ENCODE measurements at places on chromosomes 13 and 19.

DNA sequence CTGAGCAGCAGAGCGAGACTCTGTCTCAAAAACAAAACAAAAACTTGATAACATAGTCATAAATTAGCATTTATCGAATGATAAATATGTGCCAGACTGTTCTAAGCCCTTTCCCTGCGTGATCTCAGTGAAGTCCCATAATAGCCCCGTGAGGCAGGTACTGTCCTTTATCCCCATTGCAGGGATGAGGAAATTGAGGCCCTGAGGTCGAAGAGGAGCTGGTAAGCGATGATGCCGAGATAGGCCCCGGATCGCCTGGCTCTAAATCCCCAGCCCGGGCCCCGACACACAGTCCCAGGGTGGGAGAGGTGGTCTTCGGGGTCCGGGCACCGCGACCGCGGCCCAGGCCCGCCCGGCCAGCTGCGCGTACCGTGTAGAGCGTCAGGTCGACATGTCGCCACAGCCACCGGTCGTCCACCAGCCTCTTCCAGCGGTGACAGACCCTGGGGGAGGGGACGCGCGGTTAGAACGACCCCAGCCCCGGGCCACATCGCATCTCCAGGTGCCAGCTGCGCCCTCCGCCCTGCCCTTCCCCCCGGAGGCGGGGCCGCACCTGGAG, 625 bp downstream of the FBXL12 start:
- DNase-seq = no peak

- no peak for DNase-seq
These were observed 148.5 kb downstream of the ZNF486 start for GRCh38 chr19:20315543-20315942.

- DNase-seq = no peak
These were observed 159.6 kb downstream of the GGACT start for GRCh38 chr13:100428986-100429385.

- DNase-seq = no peak
These were observed 23.5 kb downstream of the ZNF180 start for GRCh38 chr19:44476559-44477408.

DNA sequence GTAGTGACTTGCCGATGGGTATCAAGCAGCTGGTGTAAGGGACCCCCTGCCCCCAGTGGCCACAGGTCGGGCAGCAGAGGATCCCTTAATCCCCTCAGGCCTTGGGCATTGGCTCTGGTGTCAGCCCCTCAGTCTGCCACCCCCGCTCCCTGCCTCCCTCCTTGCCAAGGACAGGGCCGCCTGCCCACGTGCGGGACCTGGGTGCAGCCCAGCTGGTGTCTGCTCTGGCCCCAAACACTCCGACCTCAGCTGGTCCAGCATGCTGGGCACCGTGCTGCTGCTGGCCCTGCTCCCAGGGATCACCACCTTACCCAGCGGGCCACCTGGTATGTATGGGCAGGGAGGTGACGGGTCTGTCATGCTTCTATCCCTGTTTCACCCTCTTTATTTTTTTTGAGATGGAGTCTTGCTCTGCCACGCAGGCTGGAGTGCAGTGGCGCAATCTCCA, at the start of gene TGFBR3L:
TSS of gene TGFBR3L (plus strand) at position 233 of the 448 bp plus-strand sequence.
- no peak for DNase-seq

DNA sequence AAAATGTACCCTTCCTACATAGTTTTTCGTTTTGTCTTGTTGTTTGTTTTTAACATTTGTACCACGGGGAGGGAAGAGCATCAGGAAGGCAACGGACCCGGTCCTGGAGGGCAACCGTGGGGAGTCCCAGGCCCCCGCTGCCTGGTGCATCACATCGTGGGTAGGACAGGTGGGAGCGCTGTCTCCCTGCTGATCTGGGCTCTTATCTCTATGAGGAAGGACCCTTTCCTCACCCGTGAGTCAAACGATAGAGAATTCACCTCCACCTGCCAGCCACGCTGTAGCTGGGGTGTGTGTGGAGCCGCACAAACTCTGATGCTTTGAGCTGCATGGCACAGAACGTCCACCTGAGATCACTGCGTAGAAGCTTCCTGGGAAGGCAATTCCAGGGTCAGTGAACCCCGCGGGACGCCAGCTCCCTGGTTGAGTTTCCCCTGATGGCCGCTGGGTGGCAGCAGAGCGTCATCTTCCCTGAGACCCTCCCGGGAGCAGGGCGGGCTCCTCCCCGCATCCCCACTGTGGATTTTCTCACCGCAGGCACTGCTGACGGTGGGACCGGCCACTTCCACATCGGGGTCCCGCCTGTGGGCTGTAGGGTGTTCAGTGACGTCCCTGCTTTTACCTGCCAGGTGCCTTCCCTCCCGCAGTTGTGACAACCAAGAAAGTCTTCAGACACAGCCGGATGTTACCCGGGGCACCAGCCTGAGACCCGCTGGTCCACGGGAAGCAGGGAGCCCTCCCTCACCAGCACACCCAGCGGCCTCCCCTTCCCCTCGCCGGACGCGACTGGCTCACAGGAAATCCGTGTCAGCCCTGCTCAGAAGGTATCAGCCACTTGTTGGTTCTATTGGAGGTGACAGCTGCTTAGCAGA, 54.7 kb downstream of the ZNF787 start:
- no peak for DNase-seq

- DNase-seq = no peak
These were observed 8.9 kb upstream of the MYO1F start for GRCh38 chr19:8585894-8586750.

DNA sequence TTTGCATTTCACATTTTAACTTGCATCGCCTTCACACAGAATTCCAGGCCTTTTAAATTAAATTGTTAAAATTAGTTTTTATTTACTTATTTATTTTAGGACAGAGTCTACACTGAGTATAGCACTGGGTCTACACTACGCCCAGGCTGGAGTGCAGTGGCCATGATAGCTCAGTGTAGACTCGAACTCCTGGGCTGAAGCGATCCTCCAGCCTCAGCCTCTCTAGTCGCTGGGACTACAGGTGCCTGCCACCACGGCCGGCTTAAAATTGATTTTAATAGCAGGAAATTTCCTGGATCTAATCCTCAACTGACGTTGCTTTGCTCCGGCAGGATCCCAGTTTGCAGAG, 301 bp upstream of the ZNF610 start:
- DNase-seq = no peak

DNA sequence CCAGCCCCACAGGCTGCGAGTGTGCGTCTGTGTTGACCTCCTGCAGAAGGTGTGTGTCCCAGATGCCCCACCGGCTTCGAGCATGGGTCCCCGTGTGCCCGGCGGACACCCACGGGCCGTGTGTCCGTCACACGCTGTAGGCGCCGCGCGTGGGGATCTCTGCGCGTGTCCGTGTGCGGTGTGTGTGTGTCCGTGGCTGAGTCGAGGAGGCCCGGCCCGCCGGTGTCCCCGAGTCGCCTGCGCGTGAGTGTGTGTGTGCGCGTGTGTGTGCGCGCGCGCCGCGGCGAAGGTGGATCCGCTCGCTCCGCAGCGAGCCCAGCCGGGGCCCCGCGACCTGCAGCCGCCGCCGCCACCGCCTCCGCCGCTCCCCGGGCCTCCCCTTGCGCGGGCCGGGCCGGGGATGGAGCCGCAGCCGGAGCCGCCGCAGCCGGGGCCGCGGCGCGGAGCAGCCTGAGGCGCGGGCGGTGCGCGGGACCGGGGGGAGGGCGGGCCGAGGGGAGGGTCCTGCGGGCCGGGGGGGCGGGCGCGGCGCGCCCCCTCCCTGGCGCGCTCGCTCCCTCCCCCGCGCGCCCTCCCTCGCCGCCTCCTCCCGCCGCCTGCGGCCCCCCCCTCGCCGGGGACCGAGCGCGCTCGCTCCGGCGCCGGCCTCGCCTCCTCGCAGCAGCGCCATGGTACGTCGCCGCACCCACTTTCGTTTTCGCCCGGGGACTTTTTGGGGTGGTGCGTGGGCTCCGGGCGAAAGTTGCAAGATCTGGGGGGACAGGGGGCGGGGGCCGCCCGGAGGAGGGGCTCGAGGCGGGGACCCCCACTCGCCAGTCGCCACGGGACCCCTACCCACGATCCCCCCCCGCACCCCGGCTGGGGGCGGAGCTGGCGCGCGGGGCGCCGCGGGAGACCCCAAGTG, 7.1 kb upstream of the NFIC start:
- no peak for DNase-seq

GRCh38 chr19:57359300-57359699, 4.1 kb upstream of the TRAPPC2B start:
- no peak for DNase-seq

Measured in stimulated activated CD4-positive, alpha-beta T cell treated with anti-CD3 and anti-CD28 coated beads, Interleukin-15, amount 100 ng/mL, for 48 hours (primary cell).